Left forelimb (tissue), 1 donor: ENCODE measurements at places on chromosomes 2 and 18.

DNA sequence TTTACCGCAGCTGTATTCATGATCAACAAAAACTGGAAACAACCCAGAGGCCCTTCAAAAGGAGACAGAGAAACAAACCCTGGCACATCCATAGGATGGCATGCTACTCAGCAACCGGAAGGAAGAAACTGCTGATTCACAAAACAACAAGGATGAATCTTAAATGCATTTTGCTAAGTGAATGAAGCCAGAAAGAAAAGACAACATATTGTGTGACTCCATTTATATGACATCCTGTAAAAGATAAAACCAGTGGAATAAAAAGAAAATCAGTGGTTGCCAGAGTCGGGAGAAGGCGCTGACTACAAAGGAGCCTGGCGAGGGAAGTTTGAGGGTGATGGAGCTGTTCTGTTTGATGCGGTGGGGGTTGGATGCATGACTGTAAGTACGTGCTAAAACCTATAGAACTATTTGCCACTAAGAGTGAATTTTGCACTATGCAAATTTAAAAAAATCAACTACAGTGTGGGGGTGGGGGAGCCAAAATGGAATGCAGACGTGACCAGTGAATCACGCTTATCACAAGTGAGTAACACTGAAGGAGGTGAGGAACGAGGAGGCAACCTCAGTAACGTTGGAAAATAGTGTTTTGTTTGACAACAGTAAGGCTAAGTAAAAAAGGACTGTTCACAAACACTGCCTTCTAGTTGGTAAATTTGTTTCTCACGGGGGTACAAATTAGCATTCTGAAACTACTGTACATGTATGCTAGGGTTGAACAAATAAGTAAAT lies 108.9 kb downstream of the INHBB start:
- no peak for DNase-seq

DNA sequence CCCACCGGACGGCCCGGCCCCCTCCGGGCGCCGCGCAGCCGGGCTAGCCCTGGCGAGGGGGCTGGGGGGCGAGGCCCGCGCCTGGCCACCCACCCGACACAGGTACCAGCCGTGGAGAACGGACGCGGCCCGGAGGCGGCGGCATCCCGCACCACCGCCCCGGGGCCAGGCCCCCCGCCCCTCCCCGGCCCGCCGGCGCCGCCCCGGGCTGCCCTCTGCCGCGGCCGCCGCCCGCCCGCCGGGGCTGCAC lies 405 bp downstream of the SOS1 start:
- no peak for DNase-seq

GRCh38 chr2:202064171-202064880 lies 8.7 kb upstream of the KIAA2012 start:
- peak; percentile 74 for DNase-seq

- no peak for DNase-seq
Observed at GRCh38 chr2:201466050-201466675, 14.6 kb downstream of the STRADB start.

DNA sequence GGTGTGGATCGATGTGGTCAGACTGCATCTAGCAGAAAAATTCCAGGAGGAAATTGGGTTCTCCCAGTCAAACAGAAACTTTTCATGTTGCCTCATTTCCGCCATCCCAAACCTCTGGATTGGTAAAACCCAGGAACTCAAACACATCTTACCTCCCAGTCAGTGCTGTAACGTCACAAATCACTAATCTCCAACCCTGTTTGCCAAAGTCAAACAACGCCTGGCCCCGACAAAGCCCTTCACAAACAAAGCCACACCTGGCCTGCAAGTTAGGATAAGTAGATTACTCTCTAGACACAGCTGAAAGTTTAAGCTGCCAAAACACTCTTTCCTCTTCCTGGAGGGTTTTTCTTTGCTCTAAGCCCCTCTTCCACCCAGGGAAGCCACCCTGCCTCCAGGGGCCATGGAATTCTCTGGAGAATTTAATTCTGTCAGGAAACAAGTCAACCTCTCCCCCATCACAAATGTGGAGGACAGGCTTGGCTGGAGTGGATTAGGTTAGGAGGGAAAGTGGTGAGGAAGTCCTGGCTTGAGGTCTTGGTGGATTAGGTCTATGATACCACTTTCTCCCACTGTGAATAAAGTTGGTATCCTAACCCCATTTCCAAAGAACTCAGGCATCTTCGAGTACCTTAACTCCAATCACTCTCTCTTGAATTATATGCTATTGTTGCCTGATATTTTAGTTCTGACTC lies 86.7 kb downstream of the LYPD6B start:
- DNase-seq, result no peak

- no peak for DNase-seq
Observed at GRCh38 chr2:81706856-81707255, 1402.3 kb upstream of the LRRTM1 start.

- DNase-seq, result no peak
Observed at GRCh38 chr2:206276169-206276942, 1.9 kb downstream of the ZDBF2 start.

- DNase-seq, result peak; percentile 69
Observed at GRCh38 chr2:240250985-240251847, 110.8 kb upstream of the OTOS start.

DNA sequence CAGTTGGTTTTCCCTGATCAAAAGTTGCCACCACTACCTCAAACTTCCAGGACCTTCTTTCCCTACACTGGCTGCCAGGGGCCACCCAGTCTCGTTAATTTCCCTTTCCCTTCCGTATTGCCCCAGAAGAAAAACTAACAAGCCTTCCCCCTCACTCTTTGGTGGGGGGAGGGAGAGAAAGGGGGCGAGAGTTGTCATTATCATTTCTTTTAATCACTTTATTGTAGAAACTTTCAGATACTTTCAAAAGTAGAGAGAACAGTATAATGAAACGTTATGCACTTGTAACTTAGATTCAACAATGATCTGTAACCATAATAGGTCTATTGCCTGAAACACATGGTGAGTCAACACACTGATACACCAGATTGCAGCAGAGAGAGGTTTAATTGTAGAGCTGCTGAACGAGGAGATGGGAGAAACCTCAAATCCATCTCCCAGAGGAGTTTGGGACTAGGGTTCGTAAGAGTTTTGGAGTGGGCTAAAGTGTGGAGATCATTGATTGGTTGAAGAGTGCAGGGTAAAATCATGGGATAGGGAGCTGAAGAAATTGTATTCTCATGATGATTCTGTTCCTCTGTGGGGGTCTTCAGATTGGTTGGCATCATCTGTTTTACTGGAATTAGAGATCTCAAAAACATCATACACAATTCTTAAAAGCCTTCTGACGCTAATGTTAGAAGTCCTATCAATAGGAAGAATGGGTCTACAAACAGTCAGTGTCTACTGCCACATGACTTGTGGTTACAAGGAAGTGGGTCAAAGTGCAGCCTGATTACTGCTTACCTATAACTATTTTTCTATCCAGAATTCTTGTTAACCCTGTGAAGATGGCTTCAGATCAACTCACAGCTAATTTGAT lies 2.6 kb upstream of the RNF149 start:
- DNase-seq, result no peak

GRCh38 chr18:61149786-61150185 lies 183.4 kb upstream of the CDH20 start:
- no peak for DNase-seq

- DNase-seq, result no peak
Observed at GRCh38 chr18:51561821-51562220, 364.3 kb upstream of the MEX3C start.

GRCh38 chr2:10285556-10286198 lies 17.0 kb upstream of the HPCAL1 start:
- no peak for DNase-seq

GRCh38 chr2:114089636-114090319 lies 199.9 kb downstream of the ACTR3 start:
- DNase-seq, result no peak

DNA sequence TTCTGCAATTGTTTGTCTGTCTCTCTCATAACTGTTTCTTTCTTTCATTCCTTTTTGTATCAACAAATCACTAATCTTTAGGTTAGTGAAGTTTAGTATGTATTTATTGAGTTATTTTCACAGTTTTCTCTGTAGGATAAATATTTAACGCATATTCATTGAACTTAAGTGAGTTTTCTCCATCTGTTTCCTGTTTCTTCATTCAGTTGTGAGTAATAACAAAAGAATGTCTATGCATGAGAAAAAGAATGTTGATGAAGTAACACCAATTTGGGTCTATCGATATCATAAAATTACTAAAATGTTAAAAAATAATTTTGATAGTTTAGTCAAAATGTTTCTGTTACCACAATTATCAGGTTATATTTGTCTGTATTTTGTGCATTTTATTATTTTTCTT lies 948.0 kb downstream of the DSC3 start:
- no peak for DNase-seq

DNA sequence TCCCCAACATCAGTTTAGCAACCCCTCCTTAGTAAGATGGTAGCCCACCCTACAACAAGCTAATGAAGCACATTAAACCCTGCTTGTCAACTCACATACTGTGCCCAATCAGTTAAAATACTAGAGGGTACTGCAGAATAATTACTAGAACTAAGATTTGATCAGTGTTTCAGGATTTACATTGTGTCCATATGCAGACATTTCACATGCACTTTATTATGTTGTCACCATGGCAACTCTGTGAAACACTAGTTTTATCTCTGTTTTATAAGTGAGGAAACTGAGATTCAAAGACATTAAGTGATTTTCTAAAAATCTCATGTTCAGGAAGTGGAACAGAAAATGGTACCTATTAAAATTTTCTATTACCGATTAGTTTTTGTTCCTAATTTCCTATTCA lies 61.7 kb downstream of the CYBRD1 start:
- DNase-seq, result no peak

- no peak for DNase-seq
Observed at GRCh38 chr18:27627927-27628326, 442.8 kb upstream of the CHST9 start.

DNA sequence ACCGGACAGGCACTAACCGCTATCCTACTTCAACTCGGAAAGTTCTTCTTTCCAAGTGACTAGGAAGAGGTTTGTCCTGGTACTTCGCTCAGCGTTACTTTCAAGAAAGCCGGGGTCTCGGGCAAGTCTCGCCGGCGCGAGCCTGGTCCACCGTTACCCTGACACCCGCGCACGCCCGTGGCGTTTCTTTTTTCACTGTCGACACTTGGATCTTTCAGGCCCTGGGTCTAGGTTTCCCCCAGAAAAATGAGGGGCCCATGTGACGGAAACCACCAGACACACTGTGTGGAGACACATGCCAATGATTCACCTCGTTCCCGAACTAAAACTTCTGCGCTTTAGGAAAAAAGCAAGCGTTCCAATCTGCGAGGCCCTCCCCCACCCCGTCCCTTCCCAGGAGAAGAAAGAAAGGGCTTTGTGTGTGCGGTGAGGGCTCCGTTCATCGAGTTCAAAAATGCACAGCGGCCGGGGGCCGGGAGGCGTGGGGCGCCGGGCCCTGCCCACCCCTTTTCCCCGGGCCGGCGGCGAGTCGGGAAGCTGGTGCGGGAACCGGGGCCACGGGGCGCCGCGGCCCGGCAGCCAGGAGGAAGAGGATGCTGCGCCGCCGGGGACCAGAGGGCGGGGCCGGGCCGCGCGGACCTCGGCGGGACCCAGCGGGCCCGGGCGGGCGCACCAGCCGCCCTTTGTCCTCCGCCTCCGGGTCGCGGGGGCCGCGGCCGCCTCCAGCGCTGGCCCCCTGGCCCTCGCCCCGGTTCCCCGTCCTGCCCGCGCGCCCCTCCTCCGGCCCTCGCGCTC lies 2.6 kb downstream of the ZNF521 start:
- DNase-seq, result peak; percentile 83

GRCh38 chr2:21028021-21028947 lies 15.6 kb downstream of the APOB start:
- no peak for DNase-seq

DNA sequence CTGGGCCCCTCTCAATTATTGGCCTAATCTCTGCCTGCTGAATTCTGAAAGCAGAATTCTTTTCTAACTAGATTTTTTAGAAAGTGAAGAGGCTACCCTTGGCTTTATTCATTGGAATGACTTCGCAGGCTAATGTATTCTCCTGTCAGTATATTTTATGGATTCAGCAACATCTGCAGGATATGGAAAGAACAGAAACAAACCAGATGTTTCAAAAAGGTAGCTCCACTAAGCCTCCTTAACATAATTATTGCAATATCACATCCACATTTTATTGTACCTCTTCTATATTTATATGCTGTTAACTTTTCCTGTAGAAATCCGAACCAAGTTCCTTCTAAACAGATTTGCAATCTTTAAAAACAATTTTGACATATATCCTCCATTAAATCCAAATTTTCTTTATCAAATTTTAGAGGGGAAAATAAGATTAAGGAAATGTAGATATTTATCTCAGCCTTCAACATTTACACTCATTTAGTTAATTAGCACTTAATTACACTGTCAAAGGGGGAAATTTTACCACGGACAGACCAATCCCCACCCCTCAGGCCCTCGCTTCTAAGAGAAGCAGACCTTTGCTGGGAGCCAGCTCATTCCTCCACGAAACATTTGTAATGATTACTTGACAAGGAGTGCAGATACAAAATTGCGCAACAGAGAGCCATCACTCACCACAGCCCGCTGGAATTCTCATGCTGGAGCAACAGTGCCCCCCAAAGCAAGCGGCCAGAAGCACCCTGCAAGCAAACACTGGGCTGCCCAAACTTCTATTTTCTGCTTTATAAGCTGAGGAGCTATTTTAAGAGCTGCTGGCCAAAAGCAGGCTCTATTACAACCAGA lies 253.4 kb downstream of the ETAA1 start:
- peak; percentile 85 for DNase-seq

DNA sequence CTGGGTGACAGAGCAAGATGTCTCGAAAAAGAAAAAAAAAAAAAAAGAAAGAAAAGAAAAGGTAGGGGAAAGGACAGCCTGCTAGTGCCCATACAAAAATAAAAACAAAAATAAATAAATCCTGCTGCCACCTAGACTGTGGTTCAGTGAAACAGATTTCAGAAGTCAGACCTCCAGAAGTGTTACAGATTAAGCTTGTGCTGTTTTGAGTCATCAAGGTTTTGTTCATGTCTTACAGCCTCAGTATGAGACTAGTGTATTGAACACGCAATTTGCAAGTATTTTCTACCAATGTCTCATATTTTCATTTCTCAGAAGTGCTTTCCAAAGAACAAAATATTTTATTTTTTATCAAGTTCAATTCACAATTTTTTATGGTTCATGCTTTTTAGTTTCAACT lies 720.4 kb upstream of the GYPC start:
- no peak for DNase-seq

DNA sequence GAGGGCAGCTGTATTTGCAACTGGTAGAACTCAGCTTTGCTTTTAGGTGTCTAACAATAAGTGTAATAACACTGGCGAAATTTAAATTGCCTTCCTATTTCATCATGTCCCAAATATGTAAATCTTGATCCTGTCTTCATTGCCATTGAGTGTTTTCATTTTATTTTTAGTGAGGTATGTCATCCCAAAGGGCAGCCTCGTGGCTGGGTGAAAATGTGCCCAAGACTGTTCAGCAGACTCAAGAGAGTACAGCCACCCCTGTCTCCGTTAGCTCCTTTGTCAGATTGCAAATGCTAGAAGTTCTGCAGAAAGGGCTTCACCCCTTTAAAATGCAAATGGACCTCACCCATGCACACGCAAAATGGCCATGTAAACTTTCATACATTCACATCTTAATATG lies 278.8 kb downstream of the RND3 start:
- DNase-seq, result no peak
